BJ (cell line): ENCODE measurements at places on chromosomes 13 and 19. TPM values are rescaled to one million over a fixed set of nuclear protein-coding genes. Genes with fewer than 3 reads are reported as not detected.

DNA sequence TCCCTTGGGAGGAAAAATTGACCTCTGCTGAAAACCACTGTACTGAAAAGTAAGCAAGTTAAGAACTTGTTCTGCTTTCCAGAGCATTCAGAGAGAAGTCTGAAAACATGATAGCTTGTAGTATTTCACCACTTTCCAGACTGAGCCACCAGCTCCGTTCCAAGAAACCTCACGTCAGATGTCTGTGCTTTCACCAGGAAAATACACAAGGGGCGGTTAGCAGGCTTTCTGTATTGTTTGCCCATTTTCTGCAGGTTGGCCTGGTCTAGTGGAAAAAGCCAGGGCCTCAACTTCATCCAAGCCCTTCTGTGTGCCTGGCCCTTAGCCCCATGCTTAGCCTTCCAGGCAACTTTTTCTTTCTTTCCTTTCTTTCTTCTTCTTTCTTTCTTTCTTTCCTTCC lies 36.4 kb downstream of the RXFP2 start:
- no peak for DNase-seq

GRCh38 chr13:40207001-40207478 lies 459.4 kb downstream of the FOXO1 start:
- no peak for DNase-seq

DNA sequence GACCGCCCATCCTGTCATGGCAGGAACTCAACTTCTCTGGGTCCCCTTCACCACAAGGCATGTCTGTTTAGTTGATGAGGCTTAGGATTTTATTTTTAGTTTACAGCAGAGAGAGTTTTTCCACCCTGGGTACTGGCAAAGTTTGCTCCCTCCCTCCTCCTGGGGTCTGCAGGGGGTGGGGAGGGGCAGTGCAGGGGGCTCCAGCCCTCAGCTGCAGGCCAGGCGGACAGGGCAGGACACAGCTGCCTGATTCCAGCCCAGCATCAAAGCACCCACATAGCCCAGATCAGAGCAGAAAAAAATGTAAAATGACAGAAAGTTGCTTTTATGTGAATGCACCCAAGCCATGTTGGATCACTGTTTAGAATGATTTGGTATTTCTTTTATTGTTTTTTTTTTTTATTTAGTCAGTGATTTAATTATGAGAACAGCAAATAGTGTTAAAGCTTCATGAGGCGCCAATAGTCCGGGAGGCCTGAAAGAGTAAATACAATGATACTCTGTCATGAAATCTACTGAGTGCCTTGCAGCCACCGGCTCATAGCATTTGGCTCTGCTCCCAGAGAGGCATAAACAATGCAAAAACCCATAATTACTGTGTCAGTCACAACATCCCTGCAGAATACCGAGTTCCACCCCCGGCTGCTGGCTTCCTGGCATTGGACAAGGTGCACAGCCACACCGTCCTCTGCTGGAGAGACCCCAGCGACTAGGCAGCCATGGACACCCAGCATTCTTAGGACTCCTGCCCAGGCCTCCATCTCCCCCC lies 923.5 kb downstream of the UQCRFS1 start:
- DNase-seq: no peak

DNA sequence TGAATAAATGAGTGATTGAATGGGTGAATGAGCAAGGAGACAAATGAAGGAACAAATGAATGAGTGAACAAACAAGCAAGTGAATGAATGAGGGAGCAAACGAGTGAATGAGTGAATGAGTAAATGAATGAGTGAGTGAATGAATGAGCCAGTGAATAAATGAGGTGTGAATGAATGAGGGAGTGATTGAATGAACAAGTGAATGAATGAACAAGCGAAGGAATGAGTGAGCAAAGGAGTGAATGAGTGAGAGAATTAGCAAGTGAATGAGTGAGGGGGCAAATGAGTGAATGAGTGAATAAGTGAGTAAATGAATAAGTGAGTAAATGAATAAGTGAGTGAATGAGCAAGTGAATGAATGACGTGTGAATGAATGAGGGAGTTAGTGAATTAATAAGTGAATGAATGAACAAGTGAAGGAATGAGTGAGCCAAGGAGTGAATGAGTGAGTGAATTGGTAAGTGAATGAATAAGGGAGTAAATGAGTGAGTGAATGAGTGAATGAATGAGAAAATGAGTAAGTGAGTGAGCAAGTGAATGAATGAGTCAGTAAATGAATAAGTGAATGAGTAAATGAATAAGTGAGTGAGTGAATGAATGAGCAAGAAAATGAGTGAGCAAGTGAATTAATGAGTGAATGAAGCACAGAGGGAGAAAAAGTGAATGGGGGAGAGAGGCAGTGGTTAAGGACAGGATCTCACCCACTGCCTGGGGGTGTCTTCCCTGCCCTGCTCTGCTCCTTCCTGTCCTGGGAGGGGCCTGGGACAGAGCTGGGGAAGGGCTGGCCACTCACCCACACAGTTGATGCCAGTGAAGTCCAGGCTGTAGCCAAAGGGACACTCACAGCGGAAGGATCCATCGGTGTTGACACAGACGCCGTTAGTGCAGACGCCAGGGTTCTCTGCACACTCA lies 36.4 kb downstream of the CCL25 start:
- no peak for DNase-seq

GRCh38 chr13:43140985-43141384 lies 117.6 kb downstream of the DNAJC15 start:
- DNase-seq: no peak

DNA sequence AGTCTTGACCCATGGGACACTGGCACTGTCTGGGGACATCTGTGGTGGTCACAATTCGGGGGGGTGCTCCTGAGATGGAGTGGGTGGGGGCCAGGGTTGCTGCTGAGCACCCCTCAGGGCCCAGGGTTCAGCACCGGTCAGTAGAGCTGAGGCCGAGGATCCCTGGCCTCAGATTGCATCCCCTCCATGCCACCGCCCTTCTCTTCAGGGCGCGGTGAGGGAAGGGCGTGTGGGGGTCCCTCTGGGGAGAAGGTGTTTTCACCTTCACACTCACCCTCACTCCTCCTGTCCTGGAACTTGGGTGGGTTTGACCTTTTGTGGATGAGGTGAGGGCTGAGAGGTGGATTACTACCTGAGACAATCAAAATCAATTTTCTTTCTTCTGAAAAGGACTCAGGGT lies 13.5 kb downstream of the GNA11 start:
- no peak for DNase-seq

DNA sequence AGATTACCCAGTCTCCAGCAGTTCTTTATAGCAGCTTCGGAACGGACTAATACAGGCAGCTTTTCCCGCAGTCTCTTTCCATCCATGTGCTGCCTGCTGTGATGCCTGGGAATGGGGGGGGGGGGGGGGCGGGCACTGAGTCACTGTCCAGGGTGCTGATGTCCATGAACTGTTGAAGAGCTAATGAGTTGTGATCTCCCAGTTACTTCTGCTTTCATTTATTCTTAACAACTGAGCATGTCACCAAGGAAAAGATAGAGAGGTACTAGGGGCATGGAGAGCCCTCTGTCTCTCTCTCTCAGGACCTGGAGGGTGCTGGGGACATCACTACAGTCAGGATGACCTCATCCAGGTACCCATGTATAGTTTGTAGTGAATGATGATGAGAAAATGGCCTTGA lies 20.3 kb upstream of the CEACAM1 start:
- DNase-seq: no peak

DNA sequence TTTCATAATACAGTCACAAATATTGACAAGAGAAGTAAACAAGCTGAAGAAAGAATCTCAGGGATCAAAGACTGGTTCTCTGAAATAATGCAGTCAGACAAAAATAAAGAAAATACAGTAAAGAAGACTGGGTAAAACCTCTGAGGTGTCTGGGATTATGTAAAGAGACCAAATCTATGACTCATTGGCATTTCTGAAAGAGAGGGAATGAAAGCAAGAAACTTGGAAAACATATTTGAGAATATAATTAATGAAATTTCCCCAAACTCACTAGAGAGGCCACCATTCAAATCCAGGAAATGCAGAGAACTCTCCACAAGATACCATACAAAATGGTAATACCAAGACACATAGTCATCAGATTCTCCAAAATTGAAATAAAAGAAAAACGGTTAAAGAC lies 53.0 kb upstream of the GPC6 start:
- no peak for DNase-seq

GRCh38 chr13:106550570-106551135 lies 15.2 kb upstream of the EFNB2 start:
- no peak for DNase-seq

- no peak for DNase-seq
Observed at GRCh38 chr19:17883627-17884410, 12.1 kb downstream of the SLC5A5 start.

DNA sequence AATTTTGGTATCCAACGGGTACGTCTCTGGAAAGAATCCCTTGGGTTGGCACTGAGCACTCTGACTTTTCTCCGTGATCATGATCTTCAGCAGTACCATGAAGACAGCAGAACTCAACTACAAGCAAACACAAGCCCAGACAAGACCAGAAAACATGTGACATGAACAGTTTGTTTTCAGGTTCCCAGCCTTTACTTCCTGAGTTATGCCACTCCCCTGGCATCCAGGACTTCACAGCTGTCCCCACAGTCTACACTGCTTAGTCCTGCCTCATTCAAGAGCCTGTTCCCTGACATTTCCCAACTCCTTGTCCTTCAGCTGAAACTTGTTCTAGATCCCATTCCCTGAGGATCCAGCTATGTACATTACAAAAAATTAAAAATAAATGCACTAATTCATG lies 4.9 kb upstream of the N4BP2L1 start:
- DNase-seq: no peak

DNA sequence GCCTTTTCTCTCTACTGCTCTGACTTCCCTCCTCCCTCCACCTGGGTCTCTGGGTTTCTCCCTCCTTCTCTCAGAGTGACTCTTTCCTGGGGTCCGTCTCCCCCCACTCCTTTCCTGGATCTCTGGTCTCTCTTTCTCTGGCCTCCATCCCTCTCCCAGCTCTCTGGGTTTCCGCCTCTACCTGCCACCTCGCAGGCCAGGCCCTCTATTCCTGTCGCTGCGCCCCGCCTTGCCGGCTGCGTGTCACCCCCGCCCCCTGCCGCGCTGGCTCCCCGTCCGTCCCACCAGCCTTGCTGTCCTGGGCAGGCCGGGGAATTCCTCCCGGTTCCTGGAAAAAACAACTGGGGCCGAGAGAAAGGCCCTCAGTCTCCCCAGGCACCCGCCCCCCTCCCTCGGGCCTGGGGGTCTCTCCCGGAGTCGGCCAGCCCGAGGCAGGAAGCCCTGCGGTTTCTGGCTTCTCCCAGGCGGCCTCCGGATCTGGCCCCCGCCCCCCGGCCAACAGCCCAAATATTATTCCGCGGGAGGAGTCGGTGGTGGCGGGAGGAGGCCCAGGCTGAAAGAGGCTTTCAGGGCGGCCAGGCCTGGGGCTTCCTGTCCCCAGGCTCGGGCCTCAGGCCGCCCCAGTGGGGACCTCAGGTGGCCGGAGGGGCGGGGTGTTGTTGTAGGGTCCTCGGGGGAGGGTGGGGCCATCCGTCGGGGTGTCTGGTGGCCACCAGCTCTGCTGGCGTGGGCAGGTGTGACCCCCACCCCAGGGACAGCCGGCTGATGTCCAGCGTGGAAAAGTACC lies 9.3 kb downstream of the IRF2BP1 start:
- no peak for DNase-seq

GRCh38 chr13:48533961-48534600 lies 1.2 kb upstream of the RCBTB2 start:
- no peak for DNase-seq

GRCh38 chr19:752652-753517 lies 2.0 kb downstream of the MISP start:
- peak; percentile 52 for DNase-seq

Gene SYT3
- 0.11 TPM in 1 of 2 replicates, not detected in the other for polyA plus RNA-seq

DNA sequence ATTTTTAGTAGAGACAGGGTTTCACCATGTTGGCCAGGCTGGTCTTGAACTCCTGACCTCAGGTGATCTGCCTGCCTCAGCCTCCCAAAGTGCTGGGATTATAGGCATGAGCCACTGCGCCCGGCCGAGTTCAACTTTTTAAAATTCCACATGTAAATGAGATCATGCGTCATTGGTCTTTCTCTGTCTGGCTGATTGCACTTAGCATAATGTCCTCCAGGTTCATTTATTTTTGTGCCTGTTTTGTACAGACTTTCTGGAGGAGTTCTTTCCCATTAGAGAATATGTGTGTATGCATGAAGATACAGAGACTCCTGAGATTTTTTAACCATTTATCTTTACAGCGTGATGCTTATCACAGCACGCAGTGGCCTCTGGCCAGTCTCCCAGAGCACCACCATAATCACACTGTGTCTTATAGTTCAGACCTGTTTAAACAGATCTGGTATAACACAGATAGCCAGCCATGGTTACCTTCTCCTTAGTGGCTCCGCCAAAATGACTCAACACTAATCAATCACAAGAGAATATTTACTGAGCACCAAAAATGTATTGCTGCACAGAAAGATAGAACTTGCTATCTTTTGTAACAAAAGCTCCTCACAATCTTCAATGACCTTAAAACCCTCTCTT lies 11.4 kb upstream of the STARD13 start:
- no peak for DNase-seq

Gene ZNRF4
- not detected in 2 replicates for polyA plus RNA-seq
